NCI-H2107 (cell line): ENCODE measurements at places on chromosomes 16 and 17.

GRCh38 chr16:67389911-67390815 is 3.1 kb downstream of the TPPP3 start:
- no peak for DNase-seq

DNA sequence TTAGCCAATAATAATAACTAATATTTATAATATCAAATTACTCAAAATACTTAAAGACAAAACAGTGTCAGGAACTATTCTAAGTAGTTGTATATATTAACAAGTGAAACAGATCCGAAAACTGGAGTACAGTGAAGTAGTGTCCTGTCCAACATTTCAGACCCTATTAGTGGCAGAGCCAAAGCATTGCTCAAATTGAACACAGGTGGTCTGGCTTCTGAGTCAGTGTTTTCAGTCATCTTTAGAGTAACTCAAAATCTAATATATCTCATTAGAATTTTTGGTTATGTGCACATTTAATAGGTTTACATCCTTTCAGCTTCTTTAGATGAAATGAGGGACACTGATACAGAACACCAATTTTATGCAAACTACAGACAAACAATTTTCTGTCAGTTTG is 652.5 kb downstream of the CDH11 start:
- DNase-seq = no peak

DNA sequence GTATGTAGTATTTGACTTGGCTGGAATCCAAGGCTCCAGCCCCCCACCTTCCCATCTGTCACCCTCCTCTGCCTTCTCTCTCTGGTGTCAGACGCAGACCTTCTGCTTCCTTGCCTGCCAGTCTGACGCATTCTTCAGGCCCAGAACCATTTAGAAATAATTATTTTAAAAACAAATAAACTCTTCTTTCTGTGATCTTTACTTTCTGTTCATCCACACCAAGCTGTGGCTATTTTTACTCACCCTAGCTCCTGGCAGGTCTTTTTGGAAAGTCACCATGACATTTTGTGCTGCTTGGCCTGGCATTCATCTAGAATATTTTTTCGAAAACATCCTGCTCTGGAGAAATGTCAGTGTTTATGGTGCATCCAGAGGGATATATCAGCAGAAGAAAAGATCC is 330.7 kb upstream of the ASIC2 start:
- DNase-seq = no peak

- DNase-seq = peak; percentile 68
These were observed 47.7 kb downstream of the BEAN1 start for GRCh38 chr16:66474750-66475199.

GRCh38 chr17:48027322-48027981 is 10.1 kb downstream of the COPZ2 start:
- DNase-seq = no peak

- no peak for DNase-seq
These were observed 339.3 kb downstream of the ABCC12 start for GRCh38 chr16:47816511-47816910.

DNA sequence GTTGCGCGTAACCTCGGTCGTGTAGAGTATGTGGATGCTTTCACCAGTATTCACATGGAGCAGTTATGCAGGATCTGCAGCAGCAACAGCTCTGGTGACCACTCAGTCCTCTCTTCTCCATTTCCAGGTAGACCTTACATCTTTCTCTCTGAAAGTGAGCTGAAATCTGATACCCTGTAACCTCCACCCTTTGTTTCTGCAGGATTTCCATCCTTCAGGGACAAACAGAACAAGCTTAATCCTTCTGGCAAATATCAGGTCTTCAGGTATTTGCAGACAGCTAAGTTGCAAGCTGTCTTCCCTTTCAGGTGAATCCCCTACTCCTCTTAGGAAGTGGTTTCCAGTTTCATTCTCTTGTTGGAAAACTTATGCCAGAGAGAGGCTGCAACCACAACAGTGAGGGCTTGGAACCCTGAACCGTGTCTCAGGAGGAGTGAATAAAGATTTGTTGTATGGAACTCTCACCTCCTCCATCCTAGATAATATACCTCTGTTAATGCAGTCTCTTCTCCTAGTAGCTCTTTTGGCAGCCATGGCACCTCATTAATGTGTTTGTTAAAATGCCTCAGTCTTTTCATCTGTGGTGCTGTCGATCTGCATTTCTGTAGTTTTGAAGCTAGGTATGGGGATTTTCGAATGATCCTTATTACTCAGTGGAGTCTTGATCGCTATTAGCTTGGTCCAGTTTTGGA is 172.5 kb downstream of the PRKCA start:
- no peak for DNase-seq

GRCh38 chr16:89505204-89506112 is 2.7 kb upstream of the SPG7 start:
- DNase-seq = no peak

DNA sequence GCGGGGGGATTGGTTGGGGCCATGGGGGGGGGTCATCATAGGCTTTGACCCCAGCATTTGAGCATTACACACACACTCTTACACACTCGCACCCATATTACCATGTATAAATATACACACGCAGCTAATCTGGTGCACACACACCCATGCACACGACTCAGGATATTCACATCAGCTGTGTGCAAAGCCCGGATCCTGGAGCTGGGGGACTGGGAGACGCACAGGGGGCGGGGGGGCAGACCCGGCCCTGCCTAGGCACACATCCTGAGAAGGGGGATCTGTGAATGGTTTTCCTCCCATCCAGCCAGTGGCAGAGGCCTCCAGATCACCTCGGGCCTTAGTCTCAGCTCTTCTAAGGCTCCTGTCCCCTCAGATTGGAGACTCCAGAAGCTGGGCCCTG is 5.6 kb downstream of the ASGR2 start:
- no peak for DNase-seq

GRCh38 chr17:46968896-46969295 is 10.2 kb downstream of the RPRML start:
- DNase-seq = no peak

DNA sequence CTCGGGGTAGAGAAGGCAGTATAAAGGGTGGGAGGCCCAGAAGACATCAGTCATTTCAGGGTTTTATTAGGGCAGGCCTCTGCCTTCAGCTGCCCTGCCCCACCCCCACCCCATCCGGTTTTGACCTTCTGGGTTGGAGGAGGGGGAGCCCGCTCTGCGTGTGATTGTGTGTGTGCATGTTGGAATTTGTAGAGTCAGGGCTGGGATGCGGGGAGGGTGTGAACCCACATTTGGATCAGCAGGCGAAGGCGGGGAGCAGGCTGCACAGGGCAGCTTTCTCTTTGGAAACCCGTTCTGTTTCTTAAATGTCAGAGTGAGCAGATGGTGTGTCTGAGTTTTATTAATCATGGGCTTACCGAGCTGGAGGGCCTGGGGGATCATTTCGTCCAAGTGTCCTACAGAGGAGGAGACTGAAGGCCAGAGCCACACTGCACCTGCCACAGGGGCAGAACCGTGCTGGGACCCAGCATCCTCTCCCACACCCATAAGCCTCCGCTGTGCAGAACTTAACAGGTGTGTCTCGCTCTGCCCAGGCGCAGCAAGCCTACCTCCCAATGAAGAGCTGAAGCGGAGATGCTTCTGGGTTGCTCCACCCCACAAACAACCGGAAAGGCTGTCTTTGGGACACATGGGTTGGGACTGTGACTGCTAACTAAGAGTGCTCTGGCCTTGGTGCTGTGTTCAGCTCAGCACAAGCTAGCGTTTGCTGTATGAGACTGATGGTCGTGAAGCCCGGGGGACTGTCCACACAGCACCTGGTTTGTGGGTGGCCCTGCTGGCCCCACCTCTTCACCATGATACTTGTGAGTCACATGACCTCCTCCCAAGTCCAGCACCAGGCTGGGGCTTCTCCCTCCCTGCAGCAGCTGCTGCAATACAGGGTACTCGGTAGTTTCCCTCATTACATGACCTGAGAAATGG is 70.9 kb upstream of the GSE1 start:
- DNase-seq = no peak

GRCh38 chr17:56222255-56222654 is 69.0 kb downstream of the ANKFN1 start:
- no peak for DNase-seq

DNA sequence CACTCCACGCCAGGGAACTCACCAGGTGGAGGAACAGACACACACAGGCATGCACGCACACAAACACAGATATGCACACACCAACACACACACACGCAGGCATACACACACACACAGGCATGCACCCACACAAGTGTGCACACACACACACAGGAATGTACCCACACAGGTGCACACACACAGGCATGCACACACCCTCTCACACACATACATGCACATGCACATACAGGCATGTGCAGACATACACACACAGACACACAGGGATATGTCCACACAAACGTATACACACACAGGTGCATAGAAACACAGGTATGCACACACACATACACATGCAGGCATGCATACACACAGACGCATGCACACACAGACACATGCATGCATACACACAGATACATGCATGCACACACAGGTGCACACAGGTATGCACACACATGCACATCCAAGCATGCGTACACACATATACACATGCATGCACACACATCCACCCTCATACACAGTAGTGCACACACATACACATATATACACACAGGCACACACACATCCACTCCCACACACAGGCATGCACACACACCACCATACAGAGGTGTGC is 39.2 kb downstream of the COTL1 start:
- DNase-seq = no peak

DNA sequence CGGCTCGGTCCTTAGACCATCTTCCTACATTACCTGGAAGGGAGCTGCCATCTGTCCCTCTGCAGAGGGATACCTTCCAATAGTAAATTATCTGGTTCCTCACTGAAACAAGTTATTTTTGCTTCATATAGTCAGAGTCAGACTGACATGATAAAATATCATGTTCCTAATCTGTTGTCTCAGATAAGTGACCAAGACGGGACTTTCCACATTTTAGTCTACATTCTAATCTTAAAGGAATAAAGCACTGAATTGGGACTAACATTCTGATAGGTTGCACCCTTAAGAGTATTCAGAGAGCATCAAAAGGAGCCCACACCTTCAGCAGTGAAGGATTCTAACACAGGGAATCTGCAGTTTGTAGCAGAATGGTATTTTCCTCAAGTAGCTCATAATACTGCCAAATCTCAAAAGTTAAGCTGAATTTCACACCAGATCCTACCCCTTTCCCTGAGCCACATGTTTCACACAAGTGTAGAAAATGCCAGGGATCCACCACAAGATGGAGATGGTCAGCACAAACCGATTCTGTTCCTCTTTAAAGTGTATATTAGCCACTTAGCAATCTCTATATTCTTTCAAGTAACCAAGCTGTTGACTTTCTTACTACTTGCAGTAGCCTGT is 13.4 kb downstream of the GINS2 start:
- DNase-seq = no peak

GRCh38 chr17:37694734-37695133 is 50.1 kb downstream of the HNF1B start:
- DNase-seq = no peak

DNA sequence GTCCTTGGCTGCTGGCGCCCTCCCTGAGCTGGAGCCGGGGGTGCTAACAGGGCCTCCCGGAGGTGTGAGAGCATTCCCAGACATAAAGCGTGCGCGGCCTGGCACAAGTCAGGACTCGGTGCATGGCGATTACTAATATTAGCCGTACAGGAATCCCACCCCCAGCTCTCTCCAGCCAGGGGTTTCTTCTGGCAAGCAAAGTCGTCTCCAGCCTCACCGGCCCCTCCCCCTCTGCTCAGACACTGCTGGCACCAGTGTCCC is 5.0 kb downstream of the CASKIN1 start:
- DNase-seq = no peak

DNA sequence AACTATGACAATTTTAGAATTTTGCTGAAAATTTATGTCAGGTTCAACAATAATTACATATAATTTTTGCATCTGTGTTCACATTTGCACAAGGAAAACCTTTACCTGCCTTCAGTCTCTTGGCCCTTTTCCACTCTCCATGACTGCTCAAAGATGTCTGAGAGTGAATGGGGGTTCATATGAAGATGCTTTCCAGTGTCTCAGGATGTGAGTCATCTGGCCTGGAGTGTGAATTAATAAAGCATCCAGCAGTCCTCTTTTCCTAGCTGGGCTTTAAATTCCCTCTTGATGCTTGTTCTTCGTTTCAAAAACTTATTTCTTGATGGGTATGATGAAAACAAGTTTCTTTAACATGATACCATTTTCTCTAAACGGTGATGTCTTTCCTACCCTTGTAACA is 99.9 kb downstream of the CDK5R1 start:
- no peak for DNase-seq

DNA sequence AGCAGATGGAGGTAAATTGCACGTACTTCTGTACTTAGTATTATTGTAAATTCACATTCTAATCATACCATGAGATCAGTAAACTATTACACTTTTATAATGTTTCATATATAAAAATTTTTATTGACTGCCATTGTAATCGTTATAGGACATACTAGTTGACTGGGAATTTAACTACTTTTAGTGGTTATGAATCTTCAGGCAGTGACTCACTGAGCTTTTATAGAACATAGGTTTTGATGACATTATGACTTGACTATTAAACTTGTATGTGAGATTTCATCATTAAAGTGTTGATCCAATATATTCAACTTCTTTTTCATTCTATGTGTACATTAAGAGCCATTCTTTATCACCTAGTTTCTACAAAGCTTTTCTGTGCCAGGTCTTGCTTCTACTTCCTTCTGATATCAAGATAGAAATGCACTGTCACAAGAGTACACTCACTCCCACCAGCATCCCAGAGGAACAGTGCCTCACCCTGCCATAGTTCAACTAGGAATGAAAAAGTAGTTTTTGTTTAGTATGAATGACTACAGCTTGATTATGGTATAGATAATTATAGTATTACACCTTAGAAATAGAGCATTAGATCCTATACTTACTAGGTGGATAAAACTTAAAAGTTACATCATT is 142.4 kb upstream of the RBL2 start:
- no peak for DNase-seq

GRCh38 chr17:42585353-42585752 is 7.8 kb upstream of the PSMC3IP start:
- DNase-seq = no peak

DNA sequence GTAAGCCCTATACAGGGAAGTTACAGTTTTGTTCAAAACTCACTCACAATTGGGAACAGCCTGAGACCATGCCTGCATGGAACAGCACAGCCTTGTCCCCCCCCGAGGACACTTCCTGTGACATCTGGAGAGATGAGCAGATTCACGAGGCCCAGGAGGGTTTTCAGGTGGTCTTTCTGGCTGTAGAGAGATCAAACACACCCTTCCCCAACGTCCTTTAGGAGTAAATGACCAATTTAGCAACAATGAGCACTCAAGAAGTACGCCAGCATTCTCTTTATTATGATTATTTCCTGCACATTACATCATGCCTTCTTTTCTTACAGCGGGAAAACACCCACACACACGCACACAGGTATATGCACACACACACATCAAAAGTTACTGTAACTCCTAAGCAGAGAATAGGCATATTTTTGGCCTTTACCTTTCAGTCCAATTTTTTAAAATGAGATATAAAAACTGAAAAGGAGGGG is 39.0 kb downstream of the ADCY9 start:
- no peak for DNase-seq
